ENCODE measurements at places on chromosomes 6 and 20.

- peaks cover 5% of the 10 kb centered on the region for H3K4me1 ChIP-seq
- H3K36me3 ChIP-seq: no peaks in the 10 kb centered on the region
- no peak for DNase-seq
- no peak overlapping the region for H3K4me3 ChIP-seq
Measured at GRCh38 chr6:53854843-53855567, 60.2 kb downstream of the LRRC1 start.

DNA sequence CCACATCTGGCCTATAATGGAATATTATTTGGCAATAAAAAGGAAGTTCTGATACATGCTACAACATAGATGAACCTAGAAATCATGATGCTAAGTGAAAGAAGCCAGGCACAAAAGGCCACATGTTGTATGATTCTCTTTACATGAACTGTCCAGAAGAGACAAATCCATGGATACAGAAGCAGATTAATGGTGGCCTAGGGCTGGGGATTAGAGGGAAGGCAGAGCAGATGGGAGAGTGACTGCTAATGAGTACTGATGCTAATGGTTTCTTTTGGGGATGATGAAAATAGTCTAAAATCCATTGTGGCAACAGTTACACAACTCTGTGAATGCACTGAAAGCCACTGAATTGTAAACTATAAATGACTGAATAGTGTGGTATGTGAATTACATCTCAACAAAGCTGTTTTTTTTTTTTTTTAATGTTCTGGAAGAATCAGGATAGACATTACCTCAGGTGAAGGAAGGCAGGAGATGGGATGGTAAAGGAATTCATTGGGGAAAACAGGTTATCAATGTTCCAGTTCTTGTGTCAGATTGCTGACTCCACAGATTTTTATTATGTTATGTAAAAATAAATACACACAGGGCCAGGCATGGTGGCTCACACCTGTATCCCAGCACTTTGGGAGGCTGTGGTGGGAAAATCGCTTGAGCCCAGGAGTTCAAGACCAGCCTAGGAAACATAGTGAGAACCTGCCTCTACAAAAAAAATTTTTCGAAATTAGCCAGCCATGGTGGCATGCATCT is 8.9 kb upstream of the SOX12 start:
- H3K4me3 ChIP-seq: no peak overlapping the region
- H3K27me3 ChIP-seq: no peaks in the 10 kb centered on the region
- H3K36me3 ChIP-seq: no peaks in the 10 kb centered on the region
- no peak overlapping the region for H3K27ac ChIP-seq
- no peak for DNase-seq

DNA sequence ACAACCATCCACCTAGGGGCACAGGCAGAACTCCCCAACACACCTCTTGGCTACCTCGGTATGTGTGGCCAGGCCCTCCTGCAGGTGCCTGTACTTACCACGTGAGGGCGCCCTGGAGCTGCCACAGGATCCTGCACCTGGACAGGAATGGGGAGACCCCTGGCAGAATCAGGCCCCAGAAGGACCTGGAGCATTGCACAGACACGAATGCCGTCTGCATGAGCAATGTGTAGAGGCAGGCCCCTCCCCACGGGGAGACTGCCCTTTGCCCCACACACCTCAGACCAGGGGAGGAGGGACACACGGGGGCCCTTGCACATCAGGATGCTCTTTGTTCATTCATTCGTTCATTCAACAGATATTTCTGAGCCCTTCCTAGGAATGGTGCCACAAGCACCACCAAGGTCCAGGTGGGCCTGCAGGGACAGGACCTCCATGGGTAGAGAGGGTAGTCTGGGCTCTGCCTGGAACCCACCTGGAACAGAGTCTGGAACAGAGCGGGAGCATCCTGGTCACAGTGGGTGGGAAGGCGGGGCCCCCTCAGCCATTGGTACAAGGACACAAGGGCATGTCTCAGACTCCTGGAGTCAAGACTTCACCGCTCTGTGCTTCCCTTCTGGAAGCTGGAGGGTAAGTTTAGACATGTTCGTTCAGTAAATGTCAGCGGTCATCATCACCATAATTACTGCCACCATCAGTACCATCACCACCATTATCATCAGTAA is 32.3 kb downstream of the YTHDF1 start:
- peak; percentile 45 for DNase-seq
- H3K27me3 ChIP-seq: peaks cover 14% of the 10 kb centered on the region
- H3K4me1 ChIP-seq: no peaks in the 10 kb centered on the region
- H3K4me3 ChIP-seq: no peak overlapping the region
- H3K27ac ChIP-seq: no peak overlapping the region
- no peaks in the 10 kb centered on the region for H3K36me3 ChIP-seq

DNA sequence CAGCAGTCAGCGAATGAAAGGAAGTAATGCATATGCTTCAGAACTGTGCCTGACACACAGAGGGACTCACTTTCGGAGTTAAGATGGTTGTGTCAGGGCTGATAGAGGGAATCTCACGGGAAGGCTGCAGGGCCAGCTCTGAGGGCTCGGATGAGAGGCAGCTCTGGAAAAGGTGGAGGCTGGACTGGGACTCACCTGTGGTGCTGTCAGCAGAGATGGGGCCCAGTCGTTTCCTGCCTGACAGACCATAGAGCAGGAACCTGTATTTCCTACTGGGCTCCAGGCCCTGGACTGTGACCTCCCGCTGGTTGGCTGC is 9.3 kb downstream of the CYP21A2 start:
- H3K36me3 ChIP-seq: no peaks in the 10 kb centered on the region
- no peak overlapping the region for H3K27ac ChIP-seq
- H3K4me3 ChIP-seq: no peak overlapping the region
- H3K4me1 ChIP-seq: peaks cover 14% of the 10 kb centered on the region
